Activated T-helper 17 cell treated with anti-CD3 and anti-CD28 coated beads, Interleukin-2, amount 50 U/mL, for 72 hours (primary cell): ENCODE measurements at places on chromosomes 7 and 10. TPM values are rescaled to one million over a fixed set of nuclear protein-coding genes. Genes with fewer than 3 reads are reported as not detected.

The SOSTDC1 gene
- not detected for total RNA-seq

DNA sequence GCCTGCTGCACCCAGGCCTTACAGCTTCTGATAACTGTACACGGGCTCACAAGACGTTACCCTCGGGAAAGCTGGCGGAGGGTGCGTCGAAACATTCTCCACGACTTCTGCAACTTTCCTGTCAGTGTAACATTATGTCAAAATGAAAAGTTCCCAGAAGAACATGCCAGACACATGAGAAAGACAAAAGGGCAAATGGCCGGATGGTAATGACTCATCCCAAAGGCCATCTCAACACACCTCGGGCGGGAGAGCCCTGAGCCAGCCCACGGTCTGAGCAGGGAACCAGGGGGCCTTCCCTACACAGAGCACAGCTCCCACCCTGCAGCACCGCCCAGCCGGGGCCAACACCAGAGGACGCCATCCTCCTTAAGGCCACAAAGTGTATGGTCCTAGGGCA, 118.7 kb downstream of the MAD1L1 start:
- ATAC-seq: no peak

- ATAC-seq: no peak
Observed at GRCh38 chr10:129779126-129780111, 184.7 kb downstream of the EBF3 start.

DNA sequence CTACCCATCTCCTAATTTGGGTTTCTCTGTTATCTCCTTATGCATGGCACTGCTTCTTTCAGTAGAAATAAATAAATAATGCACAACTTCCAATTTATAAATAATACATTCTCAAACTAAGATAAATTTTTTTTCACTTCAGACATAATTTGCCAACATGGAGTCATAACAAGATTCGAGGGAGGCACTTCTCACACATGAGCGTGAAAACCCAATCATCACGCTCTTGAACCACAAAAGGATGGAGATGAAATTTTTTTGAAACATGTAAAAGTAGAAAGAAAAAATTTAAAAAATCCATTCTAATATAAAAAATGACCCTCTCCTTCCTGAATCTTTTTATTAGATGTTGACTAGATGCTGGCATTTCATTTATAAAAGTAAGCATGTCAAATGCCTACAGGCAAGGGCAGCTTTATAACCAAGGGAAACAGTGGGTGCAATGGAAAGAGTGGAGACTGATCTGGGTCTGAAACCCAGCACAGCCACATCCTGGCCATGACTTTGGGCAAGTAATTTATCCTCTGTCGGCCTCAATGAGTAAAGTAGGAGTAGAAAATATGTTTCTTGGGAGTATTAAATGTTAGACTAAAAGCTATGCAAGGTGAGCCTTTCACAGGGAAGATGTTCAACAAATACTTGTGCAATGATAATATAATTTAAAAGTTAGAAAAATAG, 185.0 kb downstream of the STK31 start:
- peak; percentile 43 for ATAC-seq

DNA sequence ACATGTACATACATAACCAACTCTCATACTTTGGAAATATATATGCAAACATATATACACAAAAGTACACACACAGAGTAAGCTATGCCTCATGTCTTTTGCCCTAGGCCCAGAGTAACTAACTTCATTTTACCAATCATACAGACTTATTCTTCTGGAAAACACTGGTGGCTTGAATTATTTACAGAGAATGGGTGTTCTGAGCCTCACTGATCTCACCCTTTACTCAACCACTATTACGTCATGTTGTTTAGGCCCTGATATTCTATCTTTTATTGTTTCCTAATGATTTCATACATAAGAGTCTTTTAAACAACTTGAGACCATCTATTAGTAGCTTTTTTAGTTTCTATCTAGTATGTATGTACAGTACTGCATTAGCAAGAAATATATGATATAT, 43.0 kb downstream of the ANK3 start:
- no peak for ATAC-seq
